NCI-H187 (cell line): ENCODE measurements at places on chromosomes 1 and 21.

DNA sequence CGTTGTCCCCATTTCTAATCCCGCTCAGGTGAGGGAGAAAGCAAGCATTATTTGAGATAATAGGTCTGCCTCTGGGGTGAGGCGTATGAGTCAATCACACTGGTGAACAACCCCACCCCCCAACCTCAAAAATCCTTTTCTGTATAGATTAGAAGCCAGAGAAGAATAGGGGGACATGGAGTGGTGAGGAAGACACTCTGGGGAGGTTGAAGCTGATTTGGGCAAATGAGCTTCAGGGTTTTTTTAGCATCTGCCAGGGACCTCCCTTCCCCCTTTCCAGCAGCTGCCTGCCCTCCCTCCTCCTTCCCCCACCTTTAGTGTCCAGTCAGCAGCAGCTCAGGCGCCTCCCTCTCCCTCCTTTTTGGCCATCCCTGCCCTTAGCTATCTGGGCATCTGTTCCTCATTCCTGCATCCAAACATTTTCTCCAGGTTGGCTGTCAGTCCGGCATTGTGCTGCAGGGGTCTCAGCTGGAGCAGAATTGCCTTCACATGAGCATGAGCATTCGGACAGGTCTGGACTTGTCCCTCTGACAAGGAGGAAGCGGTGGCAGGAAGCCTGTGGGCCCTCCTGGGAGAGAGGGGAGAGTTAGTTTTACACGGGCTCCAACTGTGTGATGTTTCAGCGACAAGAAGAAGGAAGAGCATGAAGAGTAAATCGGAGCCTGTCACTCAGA lies 30.8 kb upstream of the PTGFRN start:
- peak; percentile 24 for DNase-seq

- DNase-seq = no peak
These were observed 31.2 kb downstream of the TSEN15 start for GRCh38 chr1:184082541-184083415.

DNA sequence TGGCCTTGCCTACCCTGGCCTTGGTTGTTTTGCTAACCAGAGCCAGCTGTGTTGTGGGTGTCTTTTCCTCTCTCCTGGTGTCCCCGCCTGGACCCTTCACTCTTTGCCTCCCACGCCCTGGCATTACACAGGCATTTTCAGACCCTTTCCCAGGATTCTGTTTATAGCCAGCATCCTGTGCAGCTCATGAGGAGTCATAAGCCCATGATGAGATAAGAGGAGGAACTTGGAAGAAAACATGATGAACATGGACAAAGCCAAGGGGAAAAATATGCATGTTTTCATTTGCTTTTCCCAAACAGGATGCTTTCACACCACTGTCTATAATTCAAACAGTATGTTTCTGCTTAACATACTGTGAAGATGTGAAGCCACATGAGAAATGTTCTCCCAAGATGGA lies 18.7 kb upstream of the WARS2 start:
- DNase-seq = no peak

- no peak for DNase-seq
These were observed 4.4 kb downstream of the S100A8 start for GRCh38 chr1:153386500-153386901.

- DNase-seq = no peak
These were observed at the start of gene MTARC2 for GRCh38 chr1:220748089-220748934. Gene MTARC2, plus strand, starts transcription at chr1:220748322. Its CDS starts 210 bp downstream, at chr1:220748532.

DNA sequence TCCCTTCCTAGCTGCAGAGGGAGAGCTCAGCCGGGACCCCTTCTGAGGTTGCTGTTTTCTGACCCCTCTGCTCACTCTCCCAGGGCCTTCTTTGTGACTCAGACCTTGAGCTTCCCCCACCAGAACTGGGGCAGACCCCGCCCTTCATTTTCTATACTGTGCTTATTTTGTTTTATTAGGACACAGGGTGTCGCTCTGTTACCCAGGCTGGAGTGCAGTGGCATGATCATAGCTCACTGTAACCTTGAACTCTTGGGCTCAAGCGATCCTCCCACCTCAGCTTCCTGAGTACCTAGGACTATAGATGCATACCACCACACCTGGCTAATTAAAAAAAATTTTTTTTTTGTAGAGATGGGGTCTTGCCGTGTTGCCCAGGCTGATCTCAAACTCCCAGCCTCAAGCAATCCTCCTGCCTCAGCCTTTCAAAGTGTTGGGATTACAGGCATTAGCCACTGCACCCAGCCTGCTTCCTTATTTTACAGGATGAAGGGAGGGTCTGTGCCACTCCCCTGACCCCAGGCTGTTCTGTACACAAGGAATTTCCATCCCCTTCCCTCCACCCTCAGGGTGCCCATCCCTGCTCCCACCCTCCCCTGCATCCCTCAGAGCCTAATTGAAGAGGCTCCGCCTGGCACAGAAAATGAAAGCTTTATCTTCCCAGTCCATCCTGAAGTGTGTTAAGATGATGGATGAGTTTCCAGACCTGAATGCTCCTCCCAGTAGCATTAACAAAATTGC lies 195.2 kb upstream of the POU3F1 start:
- DNase-seq = no peak

DNA sequence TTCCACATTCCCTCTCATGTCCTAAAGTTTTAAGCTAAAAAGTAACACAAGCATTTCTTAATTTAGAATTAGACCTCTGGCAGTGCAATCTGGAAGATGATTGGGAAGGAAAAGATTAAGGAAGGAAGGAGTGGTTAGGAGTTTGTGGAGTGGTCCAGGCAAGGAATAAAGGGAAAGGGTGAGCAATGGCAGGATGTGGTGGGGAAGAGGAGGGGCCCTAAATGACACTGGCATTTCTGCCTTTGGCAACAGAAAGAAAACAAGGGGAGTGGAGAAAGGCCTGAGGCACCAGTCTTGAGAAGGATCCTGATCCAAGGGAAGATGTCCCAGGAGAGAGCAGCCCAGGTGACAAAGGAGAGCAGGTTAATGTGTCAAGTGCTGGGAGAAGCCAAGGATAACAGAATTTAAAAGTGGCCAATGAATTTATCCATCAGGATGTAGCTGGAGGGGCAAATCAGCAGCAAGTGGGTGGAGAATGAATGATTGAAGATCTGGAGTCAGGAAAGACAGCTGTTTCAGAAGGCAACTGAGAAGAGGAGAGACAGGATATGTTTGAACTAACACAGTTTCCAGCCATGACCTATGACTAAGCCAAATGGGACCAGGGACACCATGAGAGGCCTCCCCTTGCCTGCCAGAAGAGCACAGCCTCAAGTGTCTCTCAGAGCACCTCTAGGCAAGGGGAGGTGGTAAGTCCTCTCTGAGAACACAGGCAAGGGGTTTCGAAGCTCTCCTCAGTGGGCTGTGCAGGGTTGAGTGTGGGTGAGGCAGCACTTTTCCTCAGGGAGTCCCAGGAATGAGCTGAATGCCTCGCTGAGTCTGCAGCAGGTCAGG lies 20.9 kb upstream of the LY9 start:
- no peak for DNase-seq

GRCh38 chr1:85049735-85050166 lies 1.5 kb upstream of the MCOLN3 start:
- no peak for DNase-seq

- no peak for DNase-seq
These were observed 9.7 kb upstream of the THEM4 start for GRCh38 chr1:151918819-151919610.

GRCh38 chr21:29829564-29830275 lies 110.1 kb downstream of the GRIK1 start:
- no peak for DNase-seq

DNA sequence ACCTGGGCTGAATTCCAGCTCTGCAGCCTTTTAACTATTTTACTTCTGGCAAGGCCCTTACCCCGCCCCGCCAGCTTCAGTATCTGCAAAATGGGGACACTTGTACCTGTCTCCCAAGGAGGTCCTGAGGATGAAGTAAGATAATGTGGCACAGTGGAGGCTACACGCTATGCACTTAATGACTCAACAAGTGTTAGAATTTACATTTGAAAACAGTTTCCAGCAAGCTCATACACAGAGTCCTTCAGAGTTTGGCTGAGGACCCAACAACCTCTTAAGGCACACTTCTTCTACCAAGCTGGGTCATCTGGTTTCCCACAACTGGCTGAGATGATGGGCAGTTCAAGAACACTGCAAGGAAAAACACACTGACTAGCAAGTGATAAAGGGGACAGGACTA lies 30.2 kb upstream of the SLC22A15 start:
- DNase-seq = no peak

DNA sequence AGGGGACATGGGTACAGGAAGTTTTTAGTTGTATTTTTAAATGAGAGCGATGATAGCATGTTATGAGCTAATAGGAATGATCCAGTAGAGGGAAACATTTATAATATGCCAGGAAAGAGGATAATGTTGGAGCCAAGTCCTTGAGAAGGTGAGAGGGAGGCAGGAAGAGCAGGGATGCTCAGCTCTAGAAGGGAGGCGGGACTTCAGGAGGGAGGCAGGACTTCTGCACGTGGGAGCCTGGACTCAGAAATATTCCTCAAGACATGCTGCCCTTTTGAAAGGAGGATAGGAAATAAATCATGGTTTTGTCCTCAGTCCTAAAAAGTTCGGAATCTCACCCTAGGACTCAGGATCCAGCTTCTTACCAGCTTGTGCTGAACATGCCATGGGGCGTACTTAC lies 5.9 kb downstream of the ADARB1 start:
- no peak for DNase-seq

DNA sequence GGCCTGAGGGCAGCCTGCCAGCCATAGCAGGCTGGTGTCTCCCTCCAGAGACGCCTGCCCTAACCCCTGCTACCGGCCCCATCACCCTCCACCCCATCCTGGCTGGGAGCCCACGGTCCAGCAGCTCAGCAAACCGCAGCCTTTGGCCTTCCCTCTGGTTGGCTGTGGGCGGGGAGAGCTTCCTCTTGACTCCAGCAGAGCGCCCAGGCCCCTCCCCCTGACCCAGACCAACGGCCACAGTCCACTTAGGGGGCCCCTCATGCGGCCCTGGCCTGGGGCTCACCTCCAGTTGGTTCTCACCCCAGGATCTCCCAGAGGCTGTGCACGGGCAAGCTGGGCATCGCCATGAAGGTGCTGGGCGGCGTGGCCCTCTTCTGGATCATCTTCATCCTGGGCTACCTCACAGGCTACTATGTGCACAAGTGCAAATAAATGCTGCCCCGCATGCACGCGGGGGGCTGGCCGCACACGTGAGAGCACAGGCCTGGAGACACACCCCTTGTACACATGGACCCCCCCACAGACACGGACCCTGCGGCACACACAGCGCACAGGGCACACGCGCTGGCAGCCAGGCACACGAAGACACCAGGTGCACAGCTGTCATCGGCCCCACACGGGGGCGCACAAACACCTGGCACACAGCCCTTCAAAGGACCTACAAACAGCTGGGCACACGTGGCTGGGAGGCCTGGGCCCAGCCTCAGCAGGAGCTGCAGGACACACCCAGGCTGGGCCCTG lies 3.1 kb downstream of the SMIM1 start:
- peak; percentile 66 for DNase-seq

DNA sequence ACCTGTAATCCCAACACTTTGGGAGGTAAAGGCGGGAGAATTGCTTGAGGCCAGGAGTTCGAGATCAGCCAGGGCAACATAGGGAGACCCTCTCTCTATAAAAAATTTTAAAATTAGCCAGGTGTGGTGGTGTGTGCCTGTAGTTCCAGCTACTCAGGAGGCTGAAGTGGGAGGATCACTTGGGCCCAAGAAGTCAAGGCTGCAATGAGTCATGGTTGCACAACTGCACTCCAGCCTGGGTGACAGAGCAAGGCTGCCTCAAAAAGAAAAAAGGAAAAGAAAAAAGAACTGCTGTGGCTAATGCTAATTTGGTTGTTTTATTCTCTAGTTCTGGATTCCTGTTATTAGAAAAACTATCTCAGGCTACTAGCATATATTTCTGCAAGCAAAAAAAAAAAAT lies 29.8 kb downstream of the DBT start:
- DNase-seq = no peak

DNA sequence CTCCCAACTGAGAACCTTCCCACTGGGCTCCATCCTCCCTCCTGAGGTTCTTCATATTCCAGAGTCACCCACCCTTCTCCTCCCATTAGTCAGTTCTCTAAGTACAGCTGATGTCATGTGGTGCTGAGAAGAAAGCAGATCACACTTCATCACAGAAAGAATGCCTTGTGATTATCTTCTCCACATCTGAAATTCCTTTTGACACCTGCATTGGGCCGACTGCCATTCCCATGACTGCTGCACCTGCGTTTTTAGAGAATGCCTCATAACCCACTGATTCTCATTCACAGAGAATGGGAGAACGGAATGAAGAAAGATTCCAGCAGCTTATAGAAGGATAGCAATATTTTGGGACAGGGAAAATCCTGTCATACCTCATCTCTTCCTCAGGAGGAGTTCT lies 14.3 kb downstream of the LEPR start:
- DNase-seq = no peak

- DNase-seq = no peak
These were observed 19.5 kb downstream of the SCYL3 start for GRCh38 chr1:169874229-169874628.

DNA sequence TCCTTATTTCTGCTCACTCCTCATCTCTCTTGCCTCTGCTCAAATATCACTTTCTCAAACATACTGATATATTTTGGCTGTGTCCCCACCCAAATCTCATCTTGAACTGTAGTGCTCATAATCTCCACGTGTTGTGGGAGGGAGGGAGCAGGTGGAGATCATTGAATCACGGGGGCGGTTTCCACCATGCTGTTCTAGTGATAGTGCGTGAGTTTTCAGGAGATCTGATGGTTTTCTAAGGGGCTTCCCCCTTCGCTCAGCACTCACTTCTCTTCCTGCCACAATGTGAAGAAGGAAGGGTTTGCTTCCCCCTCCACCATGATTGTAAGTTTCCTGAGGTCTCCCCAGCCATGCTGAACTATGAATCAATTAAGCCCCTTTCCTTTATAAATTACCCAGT lies 26.6 kb downstream of the ZBTB8OS start:
- no peak for DNase-seq

DNA sequence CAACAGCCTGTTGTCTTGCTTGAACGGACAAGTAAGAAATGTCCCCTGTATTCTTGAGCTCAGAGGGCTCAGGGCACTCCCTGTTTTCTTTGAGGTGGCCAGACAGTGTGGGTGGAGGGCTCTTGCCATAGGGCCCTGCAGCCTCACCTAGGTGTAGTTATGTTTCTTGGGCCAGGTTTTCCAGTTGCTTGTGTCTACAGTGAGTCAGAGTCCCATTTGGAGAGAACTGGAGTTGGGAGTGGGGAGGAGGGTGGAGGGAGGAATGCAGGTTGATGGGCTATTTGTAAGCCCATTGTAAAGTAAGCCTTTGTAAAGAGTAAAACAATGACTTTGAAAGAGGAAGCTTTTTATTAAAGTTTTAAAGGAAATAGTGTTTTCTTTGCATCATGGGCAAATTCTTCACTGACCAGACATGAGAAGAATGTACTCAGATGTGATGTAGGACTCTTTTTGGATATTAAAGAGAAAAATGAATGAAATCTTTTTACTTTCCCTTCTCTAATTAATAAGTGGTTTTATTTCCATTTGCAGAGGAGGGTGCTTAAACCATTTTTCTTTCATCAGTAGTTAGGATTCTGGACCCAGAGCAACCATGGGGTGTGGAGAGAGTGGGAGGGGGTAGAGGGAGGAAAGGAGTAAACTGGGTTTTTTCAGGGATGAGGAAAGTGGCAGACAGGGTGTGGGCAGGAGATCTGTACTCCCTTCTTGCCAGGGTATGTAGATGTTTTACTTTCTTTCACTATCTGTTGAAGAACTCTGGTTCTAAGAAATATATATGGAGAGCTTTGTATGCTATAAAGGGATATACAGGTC lies 45.1 kb upstream of the MACF1 start:
- no peak for DNase-seq
